Right atrium auricular region (tissue), 2 donors: ENCODE measurements at places on chromosomes 6 and 20. TPM values are rescaled to one million over a fixed set of nuclear protein-coding genes. Genes with fewer than 3 reads are reported as not detected.

The CD109 gene
- 30.1 TPM for total RNA-seq

The MCCD1 gene
- total RNA-seq: not detected

The NELFE gene
- 40.0 TPM for total RNA-seq

The FKBP1C gene
- 0.35 TPM for total RNA-seq

The CLDN20 gene
- total RNA-seq: not detected

The SSR1 gene
- total RNA-seq: 30.2 TPM

The APOM gene
- 1.0 TPM for total RNA-seq

The KCNK5 gene
- 2.0 TPM for total RNA-seq

The FAM162B gene
- 4.8 TPM for total RNA-seq

The COL12A1 gene
- 28.6 TPM for total RNA-seq

The ZBP1 gene
- not detected for total RNA-seq

The CLIC1 gene
- 90.9 TPM for total RNA-seq

The FYN gene
- 98.7 TPM for total RNA-seq

The NNAT gene
- 2.6 TPM for total RNA-seq

The OR2H1 gene
- not detected for total RNA-seq

The SGK2 gene
- total RNA-seq: not detected

The HLA-DPB1 gene
- total RNA-seq: 76.7 TPM

The SPATS1 gene
- not detected for total RNA-seq

The EGFL8 gene
- total RNA-seq: 5.2 TPM

The TMEM242 gene
- 4.9 TPM for total RNA-seq

The CDH4 gene
- total RNA-seq: 0.94 TPM

The MUC21 gene
- total RNA-seq: not detected

The CLIC5 gene
- total RNA-seq: 114 TPM

The TPBG gene
- total RNA-seq: 7.4 TPM

The PSMA7 gene
- total RNA-seq: 313 TPM

The LY6G6D gene
- total RNA-seq: not detected

The HTR1E gene
- not detected for total RNA-seq

The LRRC1 gene
- 5.3 TPM for total RNA-seq

The GNAS gene
- total RNA-seq: 1,032 TPM

The OPRM1 gene
- total RNA-seq: not detected

The DYNLT2 gene
- total RNA-seq: 0.33 TPM

The PDE10A gene
- total RNA-seq: 3.6 TPM

The SEMG1 gene
- not detected for total RNA-seq

The HFE gene
- total RNA-seq: 6.4 TPM

The ISM1 gene
- total RNA-seq: 0.59 TPM

The FAM83C gene
- total RNA-seq: not detected

The SLC2A10 gene
- 6.4 TPM for total RNA-seq

The RSPH3 gene
- 6.8 TPM for total RNA-seq

The THBS2 gene
- 16.2 TPM for total RNA-seq

The GABRR2 gene
- 0.35 TPM for total RNA-seq

The ABHD16B gene
- not detected for total RNA-seq

The PREX1 gene
- total RNA-seq: 11.5 TPM

The PDYN gene
- not detected for total RNA-seq

The ENPP1 gene
- 3.4 TPM for total RNA-seq

The GRIK2 gene
- 7.7 TPM for total RNA-seq

The DUSP15 gene
- 11.6 TPM for total RNA-seq
